Anterior cingulate cortex (tissue), 58 donors: ENCODE measurements at places on chromosomes 7 and 10.

- no peak for DNase-seq
Measured at GRCh38 chr10:45229823-45230222, 85.6 kb downstream of the OR13A1 start.

GRCh38 chr7:113824117-113824823, 94.5 kb downstream of the PPP1R3A start:
- DNase-seq: no peak

DNA sequence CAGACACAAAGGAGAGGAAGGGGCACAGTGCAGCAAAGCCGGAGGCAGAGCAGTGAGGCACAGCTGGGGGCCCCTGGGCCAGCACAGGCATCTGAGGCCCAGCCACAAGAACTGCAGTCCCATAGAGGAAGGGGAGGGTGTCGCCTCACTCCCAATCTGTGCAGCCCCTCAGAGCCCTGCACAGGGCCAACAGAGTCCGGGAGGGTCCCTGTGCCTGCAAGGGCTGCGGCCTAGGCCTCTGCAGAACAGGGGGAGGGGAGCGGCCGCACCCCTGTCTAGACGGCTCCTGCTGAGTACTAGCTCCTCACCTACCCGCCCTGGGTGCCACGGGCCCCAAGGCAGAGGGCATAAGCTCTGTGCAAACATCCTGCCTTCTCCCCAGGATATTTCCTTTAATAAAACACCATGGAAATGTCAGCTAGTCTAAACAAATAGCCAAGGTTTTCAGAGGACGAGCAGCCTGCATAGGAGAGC, 32.4 kb upstream of the RET start:
- no peak for DNase-seq

GRCh38 chr10:130493021-130493420, 356.8 kb downstream of the GLRX3 start:
- DNase-seq: no peak

GRCh38 chr7:80699045-80699638, 60.7 kb downstream of the CD36 start:
- DNase-seq: no peak

GRCh38 chr10:101228153-101228965, 904 bp downstream of the LBX1 start:
- no peak for DNase-seq

GRCh38 chr7:132065193-132065988, 509.0 kb upstream of the PODXL start:
- DNase-seq: no peak

DNA sequence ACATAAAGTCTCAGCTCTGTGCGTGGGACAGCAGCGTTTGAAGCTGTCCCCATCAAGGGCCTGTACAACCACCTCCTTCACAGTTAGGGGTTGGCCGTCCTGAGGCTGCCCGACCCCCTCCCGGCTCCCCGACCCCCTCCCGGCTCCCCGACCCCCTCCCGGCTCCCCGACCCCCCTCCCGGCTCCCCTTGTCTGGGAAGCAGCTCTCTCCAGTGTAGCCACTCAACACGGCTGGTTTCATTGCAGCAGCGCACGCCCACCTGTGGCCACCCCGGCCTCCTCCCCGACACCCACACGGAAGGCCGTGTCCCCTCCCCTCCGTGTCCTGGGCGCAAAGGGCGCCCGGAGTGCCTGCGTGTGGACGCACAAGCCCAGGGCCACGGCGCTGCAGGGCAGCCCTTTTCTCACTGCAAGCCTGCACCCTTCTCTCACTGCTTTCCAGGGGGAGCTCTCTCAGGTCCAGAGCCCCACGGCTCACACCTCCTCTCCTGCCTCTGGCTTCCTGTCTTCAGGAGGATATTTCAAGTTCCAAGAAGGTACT, 20.9 kb upstream of the FAM20C start:
- no peak for DNase-seq

GRCh38 chr10:92238586-92239098, 52.2 kb downstream of the CPEB3 start:
- DNase-seq: no peak

GRCh38 chr7:116229366-116229765, 19.0 kb downstream of the TES start:
- DNase-seq: no peak

GRCh38 chr10:24340883-24341282, 131.9 kb downstream of the KIAA1217 start:
- DNase-seq: no peak

- no peak for DNase-seq
Measured at GRCh38 chr10:100306861-100307260, 20.4 kb upstream of the BLOC1S2 start.

DNA sequence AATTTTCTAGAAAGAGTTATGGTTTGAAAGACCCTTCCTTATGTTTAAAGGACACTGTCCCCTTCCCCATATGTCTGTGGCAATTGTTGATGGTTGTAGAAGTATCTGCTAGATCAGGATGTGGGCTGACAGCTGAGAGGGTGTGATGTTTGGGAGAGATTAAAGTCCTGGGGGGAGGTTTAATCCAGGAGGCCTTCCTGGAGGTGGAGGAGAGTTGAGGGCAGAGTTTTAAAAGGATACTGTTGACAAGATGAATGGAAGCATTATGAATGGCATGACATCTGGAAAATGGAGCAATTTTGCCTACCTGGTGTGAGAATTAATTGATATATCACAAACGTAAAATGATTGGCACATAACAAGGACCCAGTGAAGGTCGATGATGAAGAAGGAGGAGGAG, 32.9 kb upstream of the SMC3 start:
- DNase-seq: no peak

- DNase-seq: no peak
Measured at GRCh38 chr7:27647046-27647445, 15.6 kb downstream of the HIBADH start.

- no peak for DNase-seq
Measured at GRCh38 chr7:8773518-8773917, 340.1 kb downstream of the NXPH1 start.

GRCh38 chr10:48274636-48275035, at the start of gene FRMPD2:
Gene FRMPD2 (minus strand): TSS chr10:48274696. CDS start chr10:48274567, 129 bp downstream.
- DNase-seq: no peak

DNA sequence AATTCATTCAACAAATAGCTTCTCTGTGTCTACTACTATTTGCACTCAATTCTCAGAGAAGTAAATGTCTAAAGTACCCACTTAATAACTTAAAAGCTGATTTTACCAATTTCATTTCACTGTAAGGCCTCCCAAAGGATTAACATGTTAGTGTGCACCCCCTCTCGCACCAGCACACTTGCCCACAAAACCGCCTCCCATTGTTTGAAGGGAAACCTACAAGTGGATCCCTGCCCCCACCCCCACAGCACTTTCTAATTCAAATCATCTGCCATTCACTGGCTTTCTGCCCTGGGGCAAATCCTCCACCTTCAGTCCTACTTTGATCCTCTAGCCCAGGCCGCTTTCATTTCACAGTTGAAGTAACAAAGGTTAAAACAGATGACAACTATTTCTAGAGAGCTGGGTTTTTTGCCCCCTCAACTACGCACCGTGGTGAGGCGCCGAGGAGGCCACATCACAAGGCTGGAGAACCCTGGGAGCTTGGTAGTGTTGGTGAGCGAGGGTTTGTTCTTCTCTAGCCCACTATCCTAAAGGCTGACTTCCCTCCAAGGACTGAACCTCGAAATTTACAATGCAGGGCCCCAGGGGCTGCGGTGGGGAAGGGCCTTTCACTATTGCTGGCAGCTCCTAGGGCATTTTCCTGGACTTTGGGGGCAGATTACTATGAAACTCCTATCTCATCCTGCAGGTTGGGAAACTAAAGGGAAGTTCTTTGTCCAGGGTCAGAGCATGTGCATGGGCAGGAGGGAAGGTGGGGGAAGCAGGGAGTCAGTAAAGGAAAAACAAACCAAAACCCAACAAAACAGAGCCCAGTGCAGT, 517.4 kb upstream of the ZMIZ1 start:
- no peak for DNase-seq

DNA sequence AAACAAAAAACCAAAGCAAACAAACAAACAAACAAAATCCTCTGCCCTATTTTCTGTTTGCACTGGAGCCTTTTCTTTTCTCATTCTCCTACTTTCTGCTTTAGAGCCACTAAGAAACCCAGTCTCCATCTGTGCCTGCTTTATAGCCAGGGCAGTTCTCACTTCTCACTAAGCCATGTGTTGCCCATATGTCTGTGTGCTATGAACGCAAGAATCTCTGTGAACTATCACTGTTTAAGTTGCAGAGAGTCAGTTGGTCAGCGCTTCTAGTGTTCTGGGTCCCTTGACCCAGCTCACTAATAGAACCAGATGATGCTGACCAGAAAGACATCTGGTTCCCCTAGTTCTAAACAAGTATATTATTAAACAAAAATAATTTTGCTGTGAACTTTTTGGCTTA, 81.4 kb downstream of the FAM185A start:
- DNase-seq: peak; percentile 48

GRCh38 chr7:14414274-14414986, 425.0 kb upstream of the ETV1 start:
- DNase-seq: no peak

GRCh38 chr10:28812384-28813372, 135.4 kb downstream of the BAMBI start:
- DNase-seq: no peak
